ENCODE measurements at places on chromosomes 6 and 20.

GRCh38 chr6:28167068-28167467 is 25.4 kb downstream of the ZKSCAN8 start:
- no peak for DNase-seq

DNA sequence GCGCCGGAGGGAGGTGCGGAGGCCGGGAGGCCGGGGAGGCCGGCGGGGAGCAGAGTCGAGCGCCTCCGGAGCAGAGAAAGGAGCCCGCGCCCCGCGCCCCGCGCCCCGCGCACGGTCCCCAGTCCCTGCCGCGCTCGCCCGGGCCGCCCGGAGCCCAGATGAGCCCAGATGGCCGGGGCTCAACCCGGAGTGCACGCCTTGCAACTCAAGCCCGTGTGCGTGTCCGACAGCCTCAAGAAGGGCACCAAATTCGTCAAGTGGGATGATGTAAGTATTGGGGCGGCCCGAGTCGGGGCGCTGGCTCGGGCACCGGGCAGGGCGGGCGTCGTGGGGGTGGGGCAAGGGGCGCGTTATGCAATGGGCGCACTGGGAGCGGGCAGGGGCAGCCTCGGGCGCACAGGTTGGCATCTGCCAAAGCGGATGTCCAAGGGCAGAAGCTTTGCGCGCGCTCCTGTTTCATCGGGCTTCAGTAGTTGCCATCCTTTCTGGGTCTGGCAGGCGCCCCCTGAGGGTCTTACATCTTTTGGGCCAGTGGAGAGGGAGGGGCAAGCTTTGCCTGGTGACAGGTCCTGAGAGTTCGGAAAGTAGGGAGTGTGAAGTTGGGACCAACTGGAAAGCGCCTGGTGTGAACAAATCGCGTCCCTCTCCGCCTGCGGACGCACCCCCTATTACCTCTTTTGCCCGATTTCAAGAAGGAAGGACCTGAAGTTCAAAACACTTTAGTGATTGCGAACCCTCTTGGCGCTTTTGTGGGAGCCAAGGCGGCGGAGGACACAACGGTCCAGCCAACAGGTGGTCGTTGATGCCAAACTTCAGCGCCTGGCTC is 631 bp downstream of the PLCB1 start:
- DNase-seq: no peak

- DNase-seq: no peak
These were observed 138.9 kb upstream of the NUP153 start for GRCh38 chr6:17845598-17845997.

- no peak for DNase-seq
These were observed 205.2 kb upstream of the CEP162 start for GRCh38 chr6:84432619-84433018.

DNA sequence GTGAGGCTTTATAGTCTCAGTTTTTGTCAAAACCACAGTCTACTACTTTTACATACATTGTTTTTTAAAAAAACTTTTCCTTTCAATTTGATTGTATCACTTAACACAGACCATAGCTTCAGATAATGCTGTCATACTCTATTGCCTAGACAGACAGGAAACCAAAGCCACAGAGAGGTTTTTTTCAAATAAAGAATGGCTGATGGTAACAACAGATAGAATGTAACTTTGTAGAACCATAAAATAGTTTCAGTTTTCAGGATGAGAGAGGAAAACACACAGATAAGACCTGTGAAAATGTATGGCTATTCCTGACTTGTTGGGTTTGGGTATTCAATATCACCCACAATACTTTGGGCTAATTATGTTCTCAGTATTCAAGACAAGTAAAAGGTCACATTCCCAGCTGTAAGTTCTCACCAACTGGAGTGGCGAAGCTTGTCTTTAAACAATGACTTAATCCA is 94.0 kb downstream of the ADGRG6 start:
- DNase-seq: no peak

DNA sequence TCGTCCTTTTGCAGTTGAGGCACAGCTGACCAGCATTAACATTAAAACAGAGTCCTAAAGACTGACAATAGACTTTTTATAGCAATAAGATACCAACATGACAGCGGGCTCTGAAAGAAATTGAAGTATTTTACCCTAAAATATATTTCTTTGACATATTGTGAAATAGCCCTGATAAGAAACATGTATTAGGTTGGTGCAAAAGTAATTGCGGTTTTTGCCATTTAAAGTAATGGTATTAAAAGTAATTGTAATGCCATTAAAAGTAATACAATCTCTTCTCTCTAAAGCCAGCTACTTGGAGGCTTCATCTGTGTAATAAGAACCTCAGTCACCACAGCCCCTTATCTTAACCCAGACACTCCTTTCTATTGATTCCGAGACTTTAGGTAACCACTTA is 394.6 kb downstream of the PREX1 start:
- no peak for DNase-seq

- DNase-seq: no peak
These were observed 455.9 kb upstream of the JARID2 start for GRCh38 chr6:14789996-14790395.

- no peak for DNase-seq
These were observed 6.5 kb upstream of the ABHD12 start for GRCh38 chr20:25397096-25397495.

GRCh38 chr6:138101946-138102731 is 5.1 kb downstream of the PERP start:
- DNase-seq: no peak

- DNase-seq: no peak
These were observed 17.1 kb downstream of the GSTA2 start for GRCh38 chr6:52746213-52746612.

DNA sequence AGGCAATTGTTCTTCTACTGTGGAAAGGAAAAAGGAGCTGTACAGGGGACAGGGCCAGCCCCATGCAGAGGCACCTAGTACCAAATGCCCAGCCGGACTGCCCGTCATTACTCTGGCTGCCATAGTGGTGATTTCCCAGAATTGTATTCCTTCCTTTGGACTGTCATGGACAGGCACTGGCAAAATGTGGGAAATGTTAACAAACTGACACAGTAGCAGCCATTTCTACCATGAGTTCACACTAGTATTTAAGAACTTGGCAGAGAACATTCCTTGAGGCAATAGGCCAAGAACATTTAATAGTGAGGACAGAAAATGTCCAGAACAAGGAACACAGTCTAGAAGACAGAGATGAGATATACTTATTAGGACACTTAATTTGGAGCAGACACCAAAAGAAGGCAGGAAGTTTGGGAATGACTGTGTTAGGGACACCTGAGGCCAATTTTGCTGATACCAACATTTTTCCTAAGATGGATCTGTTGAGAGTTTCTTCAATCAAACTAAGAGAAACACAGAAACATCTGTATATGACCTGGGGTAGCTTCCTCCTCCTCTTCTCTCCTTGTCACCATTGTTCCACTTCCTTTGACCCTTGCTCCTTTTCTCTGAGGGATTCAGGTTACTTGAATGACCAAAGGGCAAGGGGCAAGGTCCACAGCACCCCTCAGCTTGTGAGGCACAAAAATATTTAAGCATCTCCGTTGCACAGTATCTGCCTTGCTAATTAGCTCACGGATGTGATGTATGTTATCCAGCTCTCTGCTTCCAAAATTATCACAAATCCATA is 14.9 kb downstream of the ADTRP start:
- DNase-seq: no peak

- no peak for DNase-seq
These were observed 16.3 kb upstream of the VEGFA start for GRCh38 chr6:43753570-43754183.

- no peak for DNase-seq
These were observed at the start of gene MOXD1 for GRCh38 chr6:132400883-132401617. TSS of gene MOXD1 (minus strand) at chr6:132401475. CDS start at chr6:132401426, 49 bp downstream.

- no peak for DNase-seq
These were observed 68.1 kb upstream of the MAFB start for GRCh38 chr20:40757087-40757486.

GRCh38 chr6:43790031-43790430 is 20.0 kb downstream of the VEGFA start:
- no peak for DNase-seq

DNA sequence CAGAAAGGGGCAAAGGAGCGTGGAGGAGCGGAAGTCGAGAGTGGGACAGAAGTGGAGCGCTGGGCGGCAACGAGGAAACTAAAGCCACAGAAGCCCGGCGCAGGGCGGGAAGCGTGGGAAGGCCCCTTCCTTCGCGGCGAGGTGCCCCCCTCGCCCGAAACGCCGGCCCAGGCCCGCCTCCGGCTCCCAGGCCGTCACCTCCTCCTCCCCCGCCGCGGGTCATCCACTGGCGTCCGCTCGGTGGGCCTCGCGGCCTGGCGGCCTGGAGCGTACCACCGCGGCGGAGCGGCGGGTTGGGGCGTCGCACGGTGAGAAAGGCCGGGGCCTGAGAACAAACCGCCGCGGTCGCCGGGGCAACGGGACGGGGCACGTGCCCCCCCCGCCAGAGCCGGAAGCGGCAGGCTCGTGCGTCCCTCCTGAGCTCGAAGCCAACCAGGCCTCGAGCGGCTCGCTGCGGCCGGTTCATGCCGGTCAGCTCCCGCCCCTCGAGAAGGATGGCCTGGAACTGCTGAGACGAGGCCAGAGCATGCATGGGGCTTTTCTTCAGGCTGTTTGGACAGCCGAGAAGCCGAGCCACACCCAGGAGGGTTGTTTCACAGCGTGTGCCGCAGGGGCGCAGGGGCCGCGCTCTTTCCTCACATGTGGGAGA is at the start of gene TCP11:
Gene TCP11 (minus strand): TSS at position 333 of the 649 bp plus-strand sequence. CDS start 469 bp downstream, outside the sequence.
- no peak for DNase-seq

GRCh38 chr6:68476611-68477010 is 158.5 kb upstream of the ADGRB3 start:
- DNase-seq: no peak

- no peak for DNase-seq
These were observed 15.7 kb downstream of the PLAGL2 start for GRCh38 chr20:32191873-32192272.

GRCh38 chr6:150313781-150314180 is 55.0 kb upstream of the IYD start:
- no peak for DNase-seq

DNA sequence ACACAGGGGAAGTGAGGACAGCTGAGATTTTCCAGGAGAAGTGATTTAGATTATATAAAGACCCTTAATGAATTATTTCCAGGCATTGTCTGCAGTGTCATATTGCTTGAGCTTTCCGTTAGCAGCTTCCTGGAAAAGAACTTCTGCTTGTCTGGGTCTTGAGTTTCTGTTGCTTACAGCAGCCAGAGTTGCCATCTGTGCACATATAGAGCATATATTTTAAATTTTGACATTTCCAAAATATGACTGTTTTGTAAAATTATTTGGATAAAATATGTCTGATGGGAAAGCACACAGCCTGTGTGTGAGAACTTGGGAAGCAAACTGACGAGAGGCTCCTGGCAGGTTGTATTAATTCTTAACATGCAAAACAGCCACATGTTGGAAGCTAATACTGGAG is 21.0 kb upstream of the NKX2-2 start:
- DNase-seq: no peak

GRCh38 chr6:154806804-154807203 is 73.6 kb downstream of the SCAF8 start:
- DNase-seq: no peak

GRCh38 chr6:137247724-137248123 is 28.5 kb upstream of the IFNGR1 start:
- no peak for DNase-seq

DNA sequence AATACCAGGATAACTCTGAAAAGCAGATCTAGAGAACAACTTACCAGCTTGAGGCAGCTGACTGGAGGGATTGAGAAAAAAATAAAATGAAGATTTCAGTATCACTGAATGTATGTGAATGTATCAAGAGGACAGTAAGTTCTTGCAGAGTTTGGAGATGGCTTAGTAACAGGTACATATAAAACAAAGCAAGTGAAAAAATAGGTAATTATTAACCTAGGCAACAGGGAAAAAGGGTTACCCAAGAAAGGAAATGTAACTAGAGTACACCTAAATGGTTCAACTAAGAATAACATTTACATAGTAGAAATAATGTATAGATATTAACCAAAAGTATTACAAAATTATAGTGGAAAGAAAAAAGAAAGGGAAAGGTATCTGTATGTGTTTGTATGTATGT is 67.3 kb downstream of the NRSN1 start:
- no peak for DNase-seq

- no peak for DNase-seq
These were observed 646 bp downstream of the HMGA1 start for GRCh38 chr6:34237316-34237721.

DNA sequence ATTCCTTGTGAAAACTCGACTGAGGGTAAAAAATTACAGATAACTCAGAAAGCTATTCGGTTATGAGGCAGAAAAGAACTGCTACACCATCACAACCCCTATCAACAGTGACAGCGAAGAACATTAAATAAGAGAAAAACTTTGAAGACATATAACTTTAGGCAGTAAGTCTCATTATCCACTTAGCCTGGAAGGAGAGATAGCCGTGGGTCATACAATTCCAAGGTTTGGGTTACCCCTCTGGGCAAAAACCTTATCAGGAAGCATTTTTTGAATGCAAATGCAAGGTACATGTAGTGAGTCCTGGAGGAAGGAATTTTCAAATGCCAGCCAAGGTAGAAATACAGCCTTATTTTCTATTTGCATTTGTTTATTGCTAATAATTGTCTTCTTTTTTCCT is 129.8 kb downstream of the FLRT3 start:
- no peak for DNase-seq

GRCh38 chr6:112956696-112957535 is 609.8 kb downstream of the RFPL4B start:
- no peak for DNase-seq

DNA sequence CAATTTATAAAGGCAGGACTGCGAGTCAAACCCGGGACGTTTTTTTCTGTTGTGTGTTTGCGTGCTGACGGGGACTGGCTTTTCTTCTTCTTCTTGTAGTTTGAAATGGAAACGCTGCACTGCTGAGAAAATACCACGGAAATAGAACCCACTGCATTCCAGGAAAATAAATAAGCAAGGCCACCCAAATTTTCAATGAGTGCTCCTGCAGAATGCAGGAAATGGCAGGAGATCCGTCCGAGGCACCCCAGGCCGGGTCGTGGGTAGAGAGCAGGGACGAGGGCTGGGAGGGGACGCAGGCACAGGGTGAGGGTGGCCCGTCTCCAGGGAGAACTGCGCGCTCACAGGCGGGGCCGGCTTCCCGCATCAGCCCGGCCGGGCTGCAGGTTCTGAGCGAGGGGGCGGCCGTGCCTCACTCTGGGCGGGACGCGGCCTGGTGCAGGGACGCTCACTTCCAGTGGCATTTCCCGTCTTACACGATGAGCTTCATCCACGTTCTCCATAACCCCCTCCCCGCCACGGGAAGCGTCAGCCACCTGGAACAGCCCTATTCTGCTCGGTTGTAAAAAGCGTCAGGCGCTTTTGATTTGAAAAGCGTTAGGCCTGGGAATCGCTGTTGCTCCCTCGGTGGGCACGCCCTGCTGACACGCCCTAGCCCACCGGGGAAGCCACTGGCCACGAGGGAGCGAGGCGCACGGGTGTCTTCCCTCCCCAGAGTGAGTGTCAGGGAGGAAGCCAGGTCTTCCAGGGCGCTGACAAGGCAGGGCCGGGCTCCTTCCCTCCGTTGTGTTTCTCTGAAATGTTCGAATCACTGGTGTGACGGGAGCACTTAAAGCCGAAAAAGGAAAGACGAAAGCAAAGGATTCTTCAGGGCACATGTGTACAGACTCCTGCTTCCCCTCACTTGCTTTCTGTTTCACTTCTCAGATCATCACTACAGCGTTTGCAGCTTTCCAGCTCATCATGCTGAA is 17.9 kb upstream of the EXOC2 start:
- DNase-seq: peak; percentile 28

Measured in stimulated activated CD4-positive, alpha-beta T cell treated with anti-CD3 and anti-CD28 coated beads, Interleukin-12 subunit alpha, Interleukin-12 subunit beta, amount 100 ng/mL, for 24 hours (primary cell).